ENCODE measurements at places on chromosomes 3 and 15.

GRCh38 chr3:43686700-43687498 lies 3.8 kb upstream of the ABHD5 start:
- DNase-seq = no peak

DNA sequence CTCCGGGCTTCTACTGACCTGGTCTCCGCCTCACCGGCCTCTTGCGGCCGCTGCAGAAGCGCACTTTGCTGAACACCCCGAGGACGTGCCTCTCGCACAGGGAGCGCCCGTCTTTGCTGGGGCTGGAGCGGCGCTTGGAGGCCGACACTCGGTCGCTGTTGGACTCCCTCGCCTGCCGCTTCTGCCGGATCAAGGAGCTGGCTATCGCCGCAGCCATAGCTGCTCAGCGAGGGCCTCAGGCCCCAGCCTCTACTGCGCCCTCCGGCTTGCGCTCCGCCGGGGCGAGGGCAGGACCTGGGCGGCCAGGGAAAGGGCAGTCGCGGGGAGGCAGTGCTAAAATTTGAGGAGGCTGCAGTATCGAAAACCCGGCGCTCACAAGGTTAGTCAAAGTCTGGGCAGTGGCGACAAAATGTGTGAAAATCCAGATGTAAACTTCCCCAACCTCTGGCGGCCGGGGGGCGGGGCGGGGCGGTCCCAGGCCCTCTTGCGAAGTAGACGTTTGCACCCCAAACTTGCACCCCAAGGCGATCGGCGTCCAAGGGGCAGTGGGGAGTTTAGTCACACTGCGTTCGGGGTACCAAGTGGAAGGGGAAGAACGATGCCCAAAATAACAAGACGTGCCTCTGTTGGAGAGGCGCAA lies 319.2 kb downstream of the FGF12 start:
- no peak for DNase-seq

- no peak for DNase-seq
These were observed 35.0 kb downstream of the TNK2 start for GRCh38 chr3:195873281-195873887.

DNA sequence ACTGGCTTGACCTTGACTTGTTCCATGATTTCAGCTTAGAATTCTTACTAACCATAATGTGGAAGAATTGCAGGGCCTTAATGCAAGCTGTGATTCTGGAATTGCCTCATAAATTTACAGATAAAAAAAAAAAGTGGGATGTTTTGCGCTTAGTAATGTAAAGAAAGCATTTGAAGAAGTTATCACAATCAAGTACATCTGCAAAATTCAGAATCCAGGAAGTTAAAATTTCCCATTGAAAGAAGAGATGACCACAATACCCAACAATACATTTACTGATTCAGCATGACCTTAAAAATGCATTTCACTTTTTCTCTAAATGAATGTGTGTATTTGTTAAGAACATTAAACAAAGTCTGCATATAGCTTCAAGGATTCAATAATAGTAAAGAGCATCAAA lies 65.1 kb upstream of the CCNL1 start:
- no peak for DNase-seq

GRCh38 chr15:57772223-57772957 lies 65.9 kb downstream of the POLR2M start:
- no peak for DNase-seq

- no peak for DNase-seq
These were observed 163.1 kb downstream of the CNTN4 start for GRCh38 chr3:2261747-2262146.

GRCh38 chr15:51401051-51401780 lies 59.8 kb downstream of the GLDN start:
- DNase-seq = no peak

- no peak for DNase-seq
These were observed 86.1 kb upstream of the SPATA12 start for GRCh38 chr3:56974247-56974930.

Data from NCI-H1105 (cell line).